Adipocyte (in vitro differentiated cells): ENCODE measurements at places on chromosomes 16 and 17.

DNA sequence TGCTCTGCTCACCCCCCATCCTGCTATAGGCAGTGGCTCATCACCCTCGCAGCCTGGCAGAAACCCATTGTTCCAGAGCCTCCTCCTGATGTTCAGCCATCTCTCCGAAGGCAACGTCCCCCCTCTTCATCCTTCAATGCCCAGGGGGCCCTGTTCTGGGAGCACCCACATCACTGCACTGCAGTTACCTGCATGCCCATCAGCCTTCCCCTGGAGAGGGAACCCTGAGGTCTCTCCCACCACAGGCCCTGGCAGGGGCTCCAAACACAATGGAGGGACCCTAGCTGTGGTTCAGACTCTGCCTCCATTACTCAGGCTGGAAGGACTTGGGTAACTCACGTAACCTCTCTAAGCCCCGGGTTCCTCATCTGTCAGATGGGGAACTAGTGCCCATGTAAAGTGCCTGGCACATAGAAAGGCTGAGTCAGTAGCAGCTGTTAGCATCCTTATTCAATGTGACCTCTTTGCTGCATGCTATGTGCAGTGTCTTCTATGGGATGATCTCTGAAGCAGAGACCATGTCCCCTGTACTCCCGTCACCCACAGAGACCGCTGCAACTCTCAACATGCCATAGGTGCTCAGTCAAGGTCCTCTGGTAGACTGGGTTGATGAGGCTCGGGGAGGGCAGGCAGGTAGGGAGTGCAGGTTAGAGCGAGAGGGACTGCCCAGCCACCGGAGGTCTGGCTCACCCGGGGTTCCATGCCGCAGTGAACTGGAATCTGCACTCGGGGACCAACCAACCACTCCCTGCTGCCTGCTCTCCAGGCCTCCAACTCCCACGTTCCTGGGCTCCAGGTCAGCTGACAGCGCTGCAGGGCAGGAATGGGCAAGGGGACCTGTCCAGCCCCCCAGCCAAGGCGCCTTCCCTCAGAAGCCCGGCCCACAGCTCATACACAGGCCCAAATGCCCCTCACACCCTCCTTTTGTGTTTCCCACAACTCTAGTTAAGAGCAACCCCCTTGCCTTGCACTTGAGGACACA is 233.2 kb downstream of the ZNF423 start:
- no peak for DNase-seq

DNA sequence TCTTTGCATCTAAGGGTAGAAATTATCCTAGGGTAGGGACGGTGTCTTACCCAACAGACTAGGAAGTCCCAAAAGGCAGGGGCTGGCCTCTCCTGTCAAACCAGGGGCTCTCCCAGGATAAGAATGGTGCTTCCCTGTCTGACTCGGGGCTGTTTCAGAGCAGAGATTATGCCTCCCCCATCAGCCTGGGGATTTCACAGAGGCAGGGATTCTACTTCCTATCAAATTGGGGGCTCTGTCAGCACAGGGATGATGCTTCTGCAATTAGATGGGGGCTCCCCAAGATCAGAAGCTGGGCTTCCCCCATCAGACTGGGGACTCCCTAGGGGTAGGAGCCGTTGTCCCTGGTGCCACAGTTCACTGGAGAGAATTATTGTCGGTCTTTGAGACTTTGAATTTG is 2.3 kb downstream of the NXPH3 start:
- DNase-seq, result no peak

DNA sequence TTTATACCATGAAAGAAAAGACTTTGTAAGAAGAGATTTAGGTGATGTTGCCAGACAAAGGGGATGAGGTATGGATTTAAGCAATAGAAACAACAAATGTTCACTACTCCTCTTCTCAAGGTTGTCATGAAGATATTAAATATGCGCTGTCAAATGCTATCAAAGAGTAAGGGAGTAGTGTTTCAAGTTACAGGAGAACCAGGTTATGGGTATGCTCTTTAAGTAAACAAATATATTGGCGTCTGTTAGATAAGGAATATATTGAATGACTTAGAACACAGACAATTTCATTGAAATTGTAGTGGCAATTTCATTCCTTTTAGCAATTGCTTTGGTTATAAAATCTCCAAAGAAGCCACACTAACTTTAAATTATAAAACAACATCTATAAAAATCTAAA is 229.0 kb downstream of the FTO start:
- no peak for DNase-seq

- no peak for DNase-seq
These were observed 75.9 kb downstream of the TRIM37 start for GRCh38 chr17:59030811-59031210.

DNA sequence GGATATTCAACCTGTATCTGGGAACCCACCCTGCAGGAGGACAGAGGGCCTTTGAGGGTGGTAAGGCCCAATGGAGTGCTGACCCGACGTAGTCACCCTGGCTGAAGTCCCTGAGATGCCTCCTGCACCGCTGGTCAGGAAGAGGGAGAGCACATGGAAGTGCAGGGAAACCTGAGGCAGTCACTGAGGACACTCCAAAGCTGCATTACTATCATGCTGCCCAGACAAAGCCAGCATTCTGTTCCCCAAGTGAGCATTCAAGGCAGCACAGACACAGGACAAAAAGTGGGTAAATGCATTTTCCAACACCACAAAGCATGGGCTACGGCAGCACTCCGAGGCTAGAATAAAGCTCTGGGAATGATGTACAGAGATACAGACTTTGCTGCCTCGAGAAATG is 46.8 kb upstream of the BCAR1 start:
- no peak for DNase-seq

- DNase-seq, result no peak
These were observed 38.0 kb downstream of the AXIN2 start for GRCh38 chr17:65523411-65523810.

DNA sequence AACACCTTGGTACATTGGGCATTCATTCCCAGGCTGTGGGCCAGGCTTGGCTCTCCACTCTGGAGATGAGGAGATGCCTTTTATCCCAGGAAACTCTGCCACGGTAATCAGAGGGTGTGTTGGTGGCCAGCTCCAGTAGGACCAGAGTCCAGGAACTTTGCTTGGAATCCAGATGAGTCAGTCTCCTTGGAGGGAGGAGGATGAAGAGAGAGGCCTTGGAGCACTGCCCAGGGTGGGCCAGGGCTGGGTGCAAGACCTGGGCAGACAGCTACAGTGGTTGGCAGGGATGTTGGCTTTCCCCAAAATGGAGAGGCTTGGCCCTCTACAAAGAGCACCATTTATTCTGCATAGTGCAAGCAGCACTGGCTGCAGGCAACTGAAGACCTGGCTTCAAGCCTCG is 209.0 kb downstream of the RGS9 start:
- DNase-seq, result no peak

- peak; percentile 10 for DNase-seq
These were observed 793.3 kb upstream of the SOX9 start for GRCh38 chr17:71327376-71328059.

GRCh38 chr16:24834459-24835335 is 11.1 kb upstream of the SLC5A11 start:
- peak; percentile 65 for DNase-seq

- no peak for DNase-seq
These were observed 5.5 kb downstream of the LIMD2 start for GRCh38 chr17:63694229-63694949.

DNA sequence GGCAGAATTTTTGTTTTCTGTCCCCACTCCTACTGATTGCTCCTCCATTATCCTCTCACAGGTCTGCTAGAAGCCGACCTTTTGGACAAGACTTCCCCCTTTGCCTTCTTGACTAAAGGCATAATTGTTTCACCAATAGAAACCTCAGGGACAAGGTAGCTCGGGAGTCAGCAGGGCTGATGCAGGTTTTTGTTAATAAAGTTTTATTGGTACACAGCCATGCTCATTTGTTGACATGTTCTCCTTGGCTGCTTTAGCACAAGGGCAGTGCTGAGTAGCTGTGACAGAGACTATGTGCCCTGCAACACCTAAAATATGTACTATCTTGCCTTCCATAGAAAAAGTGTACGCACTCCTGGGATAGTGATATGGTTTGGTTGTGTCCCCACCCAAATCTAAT is 271.6 kb downstream of the XYLT1 start:
- no peak for DNase-seq

GRCh38 chr17:82808006-82808405 is 31.8 kb downstream of the ZNF750 start:
- no peak for DNase-seq

GRCh38 chr16:86519649-86520316 is 9.5 kb downstream of the FOXF1 start:
- DNase-seq, result peak; percentile 87

GRCh38 chr16:1498899-1499676 is 5.9 kb downstream of the TELO2 start:
- DNase-seq, result no peak

- peak; percentile 52 for DNase-seq
These were observed 46.2 kb upstream of the NOL11 start for GRCh38 chr17:67671493-67671892.

- no peak for DNase-seq
These were observed 7.7 kb upstream of the ZG16 start for GRCh38 chr16:29770250-29770929.

GRCh38 chr17:3935825-3936355 is 19.6 kb upstream of the P2RX1 start:
- DNase-seq, result peak; percentile 27

DNA sequence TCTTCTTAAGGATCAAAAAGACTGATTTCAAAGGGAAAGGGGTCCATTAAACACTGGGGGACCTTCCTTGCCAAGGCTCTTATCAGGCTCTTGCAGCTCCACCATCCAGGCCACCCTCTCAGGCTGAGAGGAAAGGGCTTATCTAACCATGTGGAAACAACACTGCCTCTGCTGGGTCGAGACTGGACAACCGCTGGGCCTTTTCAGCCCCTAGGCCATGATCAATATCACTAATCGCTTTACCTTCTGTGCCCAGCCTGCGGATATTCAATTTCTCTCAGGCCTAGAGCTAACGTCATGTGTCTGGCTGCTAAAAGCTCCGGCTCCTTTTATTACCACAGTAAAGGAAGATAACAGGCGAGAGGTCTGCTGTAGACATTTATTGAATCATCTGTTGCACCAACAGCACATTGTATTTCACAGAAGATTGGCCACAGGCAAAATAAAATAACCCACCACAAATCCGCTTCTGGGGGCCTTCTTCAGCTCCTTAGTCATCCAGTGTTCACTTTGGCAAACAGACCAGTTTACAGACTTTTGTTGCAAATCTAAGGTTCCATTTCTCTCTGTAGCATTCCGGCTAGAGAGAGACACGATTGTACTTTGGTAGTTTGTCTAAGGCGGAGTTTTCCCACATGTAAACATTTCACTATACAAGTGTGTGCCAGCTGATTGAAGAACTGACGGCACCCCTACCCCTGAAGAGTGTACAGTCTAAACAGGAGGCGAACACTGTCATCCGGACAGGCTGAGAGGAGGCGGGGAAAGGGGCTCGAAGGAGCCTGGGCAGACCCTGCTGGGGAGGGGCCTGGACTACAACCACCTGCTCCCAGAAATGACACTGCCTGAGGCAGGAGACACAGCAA is 13.9 kb downstream of the CYB561 start:
- DNase-seq, result peak; percentile 10

DNA sequence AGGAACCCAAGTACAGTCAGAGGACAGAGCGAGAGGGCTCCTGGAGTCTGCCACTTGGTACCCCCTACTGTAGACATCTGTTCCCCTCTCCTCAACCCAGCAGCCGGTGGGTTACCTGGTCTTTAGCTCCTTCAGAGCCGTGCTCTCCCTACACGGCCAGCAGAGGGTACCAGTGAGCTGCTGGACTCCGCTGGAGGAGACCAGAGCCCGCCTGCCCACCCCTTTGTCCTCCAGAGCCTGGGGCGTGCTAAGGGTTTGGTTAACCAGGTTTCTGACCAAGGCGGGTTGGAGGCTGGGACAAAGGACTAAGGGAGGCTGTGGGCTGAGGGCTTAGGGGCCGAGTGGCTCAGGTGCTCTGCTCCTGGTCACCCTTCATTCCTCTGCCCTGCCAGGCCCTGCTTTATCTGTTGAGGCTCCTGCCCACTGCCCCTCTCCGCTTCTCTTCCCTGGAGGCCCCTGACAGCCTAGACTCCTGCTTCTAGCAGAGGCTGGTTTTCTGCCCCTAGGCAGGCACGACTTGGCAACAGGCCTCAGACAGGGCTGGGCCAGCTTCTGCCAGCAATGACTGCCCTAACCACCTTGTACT is 2.7 kb upstream of the HSD11B2 start:
- peak; percentile 76 for DNase-seq

DNA sequence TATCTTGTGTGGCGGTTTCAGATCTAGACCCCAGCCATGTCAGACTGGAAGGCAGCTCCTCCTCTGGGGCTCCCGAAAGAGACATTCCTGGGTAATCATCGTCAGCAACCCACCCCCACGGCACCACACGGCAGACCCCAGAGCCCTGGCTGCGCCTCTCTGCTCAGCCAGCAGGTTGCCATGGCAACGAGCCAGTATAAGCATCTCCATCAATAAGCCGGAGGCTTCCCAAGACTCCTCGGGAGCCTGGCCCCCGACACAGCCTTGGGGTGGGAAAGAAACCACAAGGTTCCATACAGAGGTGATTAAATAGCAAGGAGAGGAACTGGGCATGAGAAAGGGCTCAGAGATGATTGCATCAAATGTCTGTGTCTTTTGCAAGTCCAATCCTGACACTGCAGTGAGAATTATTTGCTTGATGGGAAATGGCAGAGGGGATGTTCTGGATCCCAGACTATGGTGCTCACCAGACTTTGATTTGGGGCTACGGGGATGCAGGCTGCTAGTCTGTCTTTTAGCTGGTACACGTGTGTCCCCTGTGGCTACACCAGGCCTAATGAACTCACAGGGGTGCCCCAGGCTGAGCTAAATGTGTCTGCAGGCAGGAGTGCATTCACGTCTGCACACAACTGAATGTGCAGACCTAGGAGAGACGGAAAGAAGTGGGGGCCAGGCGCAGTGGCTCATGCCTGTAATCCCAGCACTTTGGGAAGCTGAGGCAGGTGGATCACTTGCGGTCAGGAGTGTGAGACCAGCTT is 320.5 kb upstream of the TNRC6C start:
- no peak for DNase-seq
